ENCODE measurements at places on chromosomes 3 and 15. TPM values are rescaled to one million over a fixed set of nuclear protein-coding genes. Genes with fewer than 3 reads are reported as not detected.

DNA sequence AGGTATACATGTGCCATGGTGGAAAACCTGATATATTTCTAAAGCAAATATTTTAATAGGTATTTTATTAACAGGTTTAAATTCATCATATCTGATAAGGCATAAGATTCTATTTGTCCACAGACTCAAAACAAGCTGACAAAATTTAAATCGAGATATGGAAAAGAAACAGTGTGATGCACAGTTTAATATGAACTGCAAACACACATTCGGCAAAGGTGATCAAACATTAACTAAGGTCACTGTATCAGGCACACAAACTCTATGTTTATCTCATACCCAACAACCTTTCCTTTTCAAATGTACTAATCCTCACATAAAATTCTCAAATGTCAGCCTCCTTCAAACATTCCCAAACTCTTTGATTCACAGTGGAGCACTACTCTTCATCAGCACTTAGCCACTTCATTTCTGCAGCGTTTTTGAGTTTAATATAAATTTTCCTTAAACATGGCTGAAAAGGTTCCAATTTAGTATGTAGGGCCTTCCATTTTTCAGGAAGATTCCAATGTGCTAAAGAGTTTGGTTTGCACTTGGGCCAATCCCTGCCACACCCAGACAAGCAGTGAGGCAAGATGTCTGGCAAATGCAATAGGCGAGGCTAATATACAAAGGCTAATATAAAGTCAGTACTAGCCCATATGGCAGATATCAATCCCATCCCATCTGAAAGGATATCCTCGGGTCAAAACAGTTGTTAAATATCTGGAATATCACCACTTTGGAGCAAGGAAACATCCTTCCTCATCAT, 84.6 kb downstream of the GBE1 start:
- no peak for DNase-seq

DNA sequence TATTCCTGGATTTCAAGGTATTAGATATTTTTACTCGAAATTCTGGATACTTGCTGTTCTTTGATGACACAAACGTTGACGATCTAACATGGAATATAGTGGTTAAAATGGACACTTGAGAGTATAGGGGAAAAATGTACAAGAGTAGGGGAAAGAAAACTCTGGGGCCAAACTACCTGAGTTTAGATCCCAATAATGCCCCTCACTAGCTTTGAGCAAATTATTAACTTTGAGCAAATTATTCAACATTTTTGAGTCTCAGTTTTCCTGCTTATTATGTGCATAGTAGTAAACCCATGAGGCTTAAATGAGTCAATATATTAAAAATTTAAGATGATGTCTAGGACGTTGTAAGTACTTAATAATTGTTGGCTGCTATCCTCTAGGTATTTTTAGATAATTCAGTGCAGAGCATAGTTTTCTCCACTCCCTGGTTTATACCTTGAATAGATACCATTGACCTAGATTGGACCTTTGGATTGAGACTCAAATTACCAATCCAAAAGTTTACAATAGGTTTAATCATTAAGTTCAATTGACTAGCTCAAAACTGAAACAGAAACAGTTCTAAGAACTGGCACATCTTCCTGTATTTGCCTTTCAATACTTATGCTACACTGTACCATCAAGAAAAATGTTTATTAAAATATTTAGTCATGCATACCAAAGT, 4.5 kb downstream of the ADGRG7 start:
- no peak for DNase-seq

DNA sequence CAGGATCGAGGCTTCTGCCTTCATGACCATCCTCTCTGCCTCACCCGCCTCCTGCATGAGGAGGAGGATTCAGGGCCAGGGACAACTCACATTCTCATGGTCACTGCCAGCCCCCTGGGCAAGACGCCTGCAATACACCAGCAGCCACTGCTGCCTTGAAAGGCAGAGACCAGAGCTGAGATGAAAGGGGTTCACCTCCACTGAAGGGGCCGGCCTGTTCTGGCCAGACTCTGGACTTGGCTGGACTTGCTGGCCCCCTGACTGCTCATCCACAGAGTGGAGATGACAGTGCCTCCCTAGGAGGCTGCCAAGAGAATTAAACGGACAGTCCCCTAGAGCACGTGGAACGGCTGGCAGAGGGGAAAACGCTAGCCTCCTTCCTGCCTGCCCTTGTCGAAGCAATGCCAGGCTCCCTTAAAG, 35.2 kb downstream of the MGLL start:
- no peak for DNase-seq

DNA sequence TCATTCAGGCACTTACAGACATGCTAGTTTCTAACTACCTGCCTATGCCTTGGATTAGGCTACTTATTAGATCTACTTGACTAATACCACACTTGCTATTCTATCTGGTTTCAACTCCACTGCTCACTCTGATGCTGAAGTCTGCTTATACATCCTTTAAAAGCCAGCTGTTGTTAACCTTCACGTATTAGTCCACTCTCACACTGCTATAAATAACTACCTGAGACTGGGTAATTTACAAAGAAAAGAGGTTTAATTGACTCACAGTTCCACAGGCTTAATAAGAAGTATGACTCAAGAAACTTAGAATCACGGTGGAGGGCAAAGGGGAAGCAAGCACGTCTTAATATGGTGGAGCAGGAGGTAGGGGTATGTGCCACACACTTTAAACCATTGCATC, 47.7 kb upstream of the ANKRD28 start:
- DNase-seq = no peak

Gene TRPC1
- total RNA-seq = 10.5 TPM

Gene RHCG
- not detected for total RNA-seq

Data from upper lobe of left lung (tissue), 6 donors.